ENCODE measurements at places on chromosomes 4 and X.

- no peak for DNase-seq
Measured at GRCh38 chr4:56633486-56633885, 47.6 kb downstream of the HOPX start.

DNA sequence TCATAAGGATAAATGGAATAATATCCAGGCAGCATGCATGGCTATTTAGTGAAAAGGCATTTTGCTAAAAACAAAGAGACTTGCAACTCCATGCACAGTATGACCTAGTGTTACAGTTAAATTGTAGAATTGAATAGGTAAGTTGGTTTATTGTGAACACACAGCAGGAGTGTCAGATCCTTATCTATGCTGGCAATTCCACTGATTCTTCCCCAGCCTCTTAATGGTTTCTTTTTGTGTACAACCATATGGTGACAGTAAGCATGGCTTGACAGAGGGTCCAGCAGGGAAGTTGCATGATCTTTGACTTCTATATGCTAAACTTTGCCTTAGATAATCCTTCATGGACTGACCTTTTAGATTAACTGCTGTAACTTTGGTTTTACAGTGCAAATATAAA, 936.6 kb upstream of the EPHA5 start:
- no peak for DNase-seq

DNA sequence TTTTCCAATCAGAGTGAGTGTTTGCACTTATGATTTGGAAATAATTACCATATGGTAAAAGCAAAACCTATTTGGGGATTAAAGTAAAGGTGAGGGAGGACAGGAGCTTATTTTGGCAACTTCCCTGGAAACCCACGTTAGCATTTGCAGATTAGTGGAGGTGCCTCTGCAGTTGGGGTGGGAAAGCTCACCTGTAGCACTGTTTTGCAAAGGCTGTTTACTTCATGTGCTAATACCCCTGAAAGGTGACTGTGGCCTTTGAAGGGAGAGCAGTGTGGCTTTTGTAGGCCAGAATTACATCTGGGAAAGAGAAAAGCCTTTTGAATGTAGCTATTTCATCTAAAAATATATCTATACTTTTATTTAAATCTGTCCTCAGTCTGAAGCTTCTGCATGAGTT, 9.4 kb downstream of the SUPT20HL1 start:
- no peak for DNase-seq

DNA sequence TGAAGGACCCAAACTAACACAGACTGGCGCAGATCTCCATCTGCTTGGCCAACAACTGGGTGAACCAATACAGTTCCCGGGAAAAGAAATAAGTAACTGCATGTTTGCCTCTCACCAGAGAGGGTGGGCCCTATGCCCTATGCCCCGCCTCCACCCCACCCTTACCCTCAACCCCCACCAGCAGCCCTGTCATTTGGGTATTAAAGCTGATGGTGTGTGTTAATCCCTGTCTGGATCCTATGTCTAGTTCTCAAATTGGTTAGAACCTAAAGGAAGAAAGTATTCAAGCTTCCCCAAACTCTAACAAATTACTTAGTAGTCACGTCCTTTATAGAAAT, 19.0 kb downstream of the SMPX start:
- no peak for DNase-seq

DNA sequence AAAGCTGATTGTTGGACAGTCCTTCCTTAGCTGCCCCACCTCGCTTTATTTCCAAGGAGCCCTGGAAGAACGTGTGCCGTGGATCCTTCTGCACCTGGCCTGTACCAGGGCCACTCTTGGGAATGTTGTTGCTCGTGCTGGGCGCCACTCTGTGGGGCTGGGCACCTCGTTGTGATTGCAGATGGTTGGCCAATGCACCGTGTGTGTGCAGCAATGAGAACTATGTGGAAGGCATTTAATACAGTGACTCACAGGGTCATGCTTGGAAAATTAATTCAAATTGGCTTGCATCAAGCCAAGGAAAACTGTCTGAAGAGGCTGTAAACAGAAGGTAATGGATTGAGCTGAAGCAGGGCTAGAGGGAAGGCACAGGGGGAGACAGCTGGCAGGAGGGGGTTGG, 37.0 kb upstream of the CD99L2 start:
- DNase-seq = no peak

DNA sequence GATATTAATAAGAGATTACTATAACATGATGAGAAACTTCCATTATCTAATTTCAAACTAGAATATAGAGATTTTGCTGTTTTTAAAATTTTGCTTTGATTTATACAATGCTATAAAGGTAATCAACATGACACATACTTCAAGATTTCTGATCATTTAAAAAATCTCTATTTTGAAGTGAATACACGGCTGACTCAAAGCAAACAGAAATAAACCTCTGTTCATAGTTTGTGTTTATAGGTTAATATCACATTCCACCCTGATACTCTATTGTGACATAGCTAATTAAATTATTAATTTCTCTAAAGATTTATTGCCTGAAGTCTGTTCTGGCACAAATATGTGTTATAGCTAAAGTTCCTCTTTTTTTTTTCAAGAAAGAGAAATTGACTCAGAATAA, 349.2 kb downstream of the TLL1 start:
- DNase-seq = no peak

DNA sequence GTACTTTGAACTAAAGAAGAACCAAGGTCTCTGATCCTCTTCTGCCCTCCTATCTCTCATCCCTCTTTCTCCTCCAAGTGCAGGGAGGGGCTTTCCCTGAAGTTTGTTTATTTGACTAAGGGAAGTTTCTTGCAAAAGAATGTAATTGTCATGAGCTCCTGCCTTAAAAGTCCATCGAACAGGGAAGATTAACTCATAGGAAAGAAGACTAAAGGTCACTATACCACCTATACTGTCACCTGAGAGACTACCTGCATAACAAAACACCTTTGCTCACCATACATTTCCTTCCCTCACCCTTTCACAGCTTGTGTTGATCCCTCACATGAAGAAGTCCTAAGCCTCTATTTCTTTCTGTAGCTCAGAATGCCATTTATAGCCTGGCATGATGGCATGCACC, 59.4 kb upstream of the C4orf54 start:
- DNase-seq = no peak

DNA sequence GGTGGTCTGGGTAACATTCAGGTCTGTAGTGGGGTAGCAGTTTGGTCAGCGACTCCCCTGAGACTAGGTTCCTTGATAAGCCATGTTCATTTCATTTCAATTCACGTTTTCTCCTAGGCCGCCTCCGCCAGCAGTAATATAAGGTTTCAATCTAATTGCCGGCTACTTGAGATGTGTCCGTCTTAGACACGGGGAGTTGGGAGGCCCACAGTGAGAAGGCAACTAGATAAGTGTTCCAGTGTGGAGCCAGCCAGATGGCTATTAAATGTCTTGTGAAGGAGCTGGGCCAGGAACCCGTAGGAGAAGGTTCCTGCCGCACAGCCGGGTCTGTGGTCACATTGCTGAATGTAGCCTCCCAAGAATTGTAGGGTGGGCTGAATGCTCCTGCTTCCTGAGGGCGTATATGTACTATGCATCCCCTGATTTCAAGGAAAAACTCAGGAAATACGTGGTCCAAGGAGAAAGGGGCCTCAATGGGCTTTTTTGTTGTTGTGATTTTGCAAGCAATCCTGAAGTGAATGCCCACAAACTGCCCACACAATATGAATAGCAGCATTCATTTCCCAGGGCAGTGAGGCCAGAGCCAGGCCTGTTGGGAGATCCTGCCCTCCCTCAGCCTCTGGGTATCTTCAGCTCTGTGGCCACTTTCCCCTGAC, 220.6 kb upstream of the RPL34 start:
- DNase-seq = no peak

- no peak for DNase-seq
Measured at GRCh38 chrX:39096599-39096998, 295.3 kb downstream of the MID1IP1 start.

- DNase-seq = no peak
Measured at GRCh38 chrX:139179592-139179991, 350.9 kb upstream of the F9 start.

- DNase-seq = no peak
Measured at GRCh38 chr4:134505511-134505910, 303.9 kb upstream of the PABPC4L start.

- no peak for DNase-seq
Measured at GRCh38 chr4:16250661-16251365, 24.5 kb upstream of the TAPT1 start.

DNA sequence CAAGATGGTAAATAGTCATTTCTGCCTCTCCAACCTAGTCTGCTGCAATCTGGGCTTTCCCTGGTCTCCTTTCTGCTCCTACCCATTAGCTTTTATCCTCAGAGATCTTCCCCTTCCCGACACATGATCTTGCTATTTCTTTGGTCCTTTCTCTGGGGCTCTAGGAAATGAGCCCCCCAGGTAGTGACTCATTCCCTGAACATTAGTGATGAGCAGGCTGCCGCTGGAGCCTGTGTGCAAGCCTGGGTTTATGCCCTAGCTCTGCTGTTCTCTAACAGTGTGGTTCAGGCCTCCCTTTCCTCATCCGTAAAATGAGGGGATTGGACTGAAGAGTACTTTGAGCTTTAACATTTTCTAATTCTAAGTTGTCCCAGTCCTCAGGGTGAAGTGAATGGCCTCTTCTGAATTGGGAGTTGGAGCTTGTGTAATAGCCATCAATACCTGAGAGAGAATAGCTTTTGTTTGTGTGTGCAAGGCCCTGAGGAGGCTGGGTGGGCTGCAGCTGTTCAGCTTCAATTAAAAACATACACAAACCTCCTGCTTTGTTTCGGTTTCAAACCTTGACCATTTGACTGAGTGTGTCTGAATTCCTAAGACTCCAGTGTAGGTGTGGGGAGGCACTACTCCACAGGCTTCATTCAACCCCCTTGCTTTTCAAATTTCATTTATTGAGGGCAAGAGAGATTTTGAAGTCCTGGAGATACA, 115.6 kb upstream of the SCML1 start:
- DNase-seq = no peak

- DNase-seq = no peak
Measured at GRCh38 chrX:139783030-139783429, 75.1 kb upstream of the MCF2 start.

DNA sequence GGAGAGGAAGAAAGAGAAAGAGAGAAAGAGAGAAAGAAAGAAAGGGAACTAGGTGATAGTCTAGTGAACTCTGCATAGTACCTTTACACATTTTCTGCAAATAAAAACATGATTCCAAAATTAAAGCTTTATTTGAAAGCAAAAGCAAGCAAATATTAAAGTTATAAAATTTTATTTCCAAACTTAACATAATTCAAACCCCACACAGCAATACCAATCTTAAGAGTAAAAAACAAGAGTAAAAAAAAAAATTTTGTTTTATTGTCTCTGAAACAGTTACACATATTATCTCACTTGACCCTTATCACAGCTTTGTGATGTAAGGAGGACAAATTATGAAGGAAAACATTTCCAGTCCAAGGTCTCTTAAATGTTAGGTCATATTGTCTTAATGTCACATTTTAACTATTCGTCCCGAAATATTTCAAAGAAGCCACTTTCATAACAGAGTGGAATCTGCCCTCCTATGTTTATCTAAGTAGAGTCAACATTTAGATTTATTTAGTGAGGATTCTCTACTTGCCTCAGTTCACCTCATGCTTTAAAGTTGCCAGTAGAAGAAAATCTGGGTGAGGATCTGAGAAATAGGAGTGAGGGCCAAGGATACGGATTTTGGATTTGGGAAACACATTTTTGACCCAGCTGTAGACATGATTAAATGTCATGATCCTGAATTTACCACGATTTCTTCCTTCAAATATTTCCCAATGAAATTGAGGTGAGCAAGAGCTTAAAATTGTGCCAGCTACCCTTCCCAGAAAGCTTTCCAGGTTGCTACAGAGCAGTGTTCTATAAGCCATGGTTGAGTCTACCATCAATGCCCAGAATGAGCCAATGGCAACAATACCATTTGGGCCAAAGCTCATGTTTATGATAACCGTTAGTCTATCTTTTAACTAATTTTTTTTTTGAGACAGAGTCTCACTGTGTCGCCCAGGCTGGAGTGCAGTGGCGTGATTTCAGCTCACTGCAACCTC, 7.5 kb upstream of the FGA start:
- DNase-seq = no peak

GRCh38 chrX:39895218-39896110, 202.3 kb downstream of the BCOR start:
- no peak for DNase-seq

GRCh38 chr4:8370106-8370787, 70.3 kb downstream of the ACOX3 start:
- no peak for DNase-seq

- DNase-seq = no peak
Measured at GRCh38 chr4:161496-162284, 37.4 kb downstream of the ZNF718 start.

GRCh38 chr4:75710246-75710645, 14.1 kb upstream of the USO1 start:
- DNase-seq = no peak

DNA sequence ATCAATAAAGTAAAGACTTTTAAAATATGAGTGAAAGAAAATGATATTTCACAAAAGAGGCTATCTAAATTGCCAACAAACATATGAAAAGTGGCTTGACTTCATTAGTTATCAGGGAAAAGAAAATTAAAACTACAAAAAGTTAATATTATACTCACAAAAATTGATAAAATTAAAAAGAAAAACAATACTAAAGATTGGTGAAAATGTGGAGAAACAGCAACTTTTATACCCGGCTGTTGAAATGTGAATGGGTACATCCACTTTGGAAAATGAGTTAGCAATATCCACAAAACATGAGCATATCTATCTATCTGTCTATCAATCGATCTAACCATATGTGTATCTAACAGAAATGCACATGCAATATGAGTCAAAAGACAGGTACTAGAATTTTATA, 122.3 kb downstream of the ANAPC10 start:
- no peak for DNase-seq

DNA sequence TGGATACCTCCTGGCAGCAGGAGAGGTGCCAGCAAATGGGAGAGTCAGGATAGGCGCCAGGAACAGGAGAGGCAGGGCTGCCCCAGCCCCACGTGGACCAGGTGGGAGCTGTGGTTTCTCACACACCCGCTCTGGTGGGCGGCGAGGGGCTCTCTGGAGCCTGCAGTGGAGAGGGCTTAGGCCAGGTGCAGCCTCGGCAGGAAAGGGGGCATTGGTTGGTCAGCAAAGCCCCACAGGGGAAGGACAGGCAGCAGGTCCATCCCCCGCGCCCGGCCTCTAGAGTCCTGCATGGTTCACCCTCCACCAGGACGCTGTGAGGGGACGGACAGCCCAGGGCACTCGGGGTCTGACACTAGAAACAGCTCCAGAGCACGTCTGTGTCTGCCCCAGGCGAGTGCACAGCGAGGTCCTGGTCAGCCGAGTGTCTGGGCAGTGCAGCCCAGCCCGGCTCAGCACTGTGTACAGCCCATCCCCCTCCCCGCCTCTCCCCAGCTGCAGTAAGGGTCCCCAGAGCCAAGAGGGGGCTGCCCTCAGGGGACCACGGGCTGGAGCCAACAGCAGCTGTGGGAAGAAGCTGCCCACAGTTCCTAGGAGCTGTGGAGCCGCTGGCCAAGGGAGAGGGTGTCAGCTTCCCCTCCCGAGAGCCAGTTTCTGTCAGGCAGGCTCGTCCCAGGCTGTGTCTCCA, 8.2 kb downstream of the ATP5ME start:
- no peak for DNase-seq

DNA sequence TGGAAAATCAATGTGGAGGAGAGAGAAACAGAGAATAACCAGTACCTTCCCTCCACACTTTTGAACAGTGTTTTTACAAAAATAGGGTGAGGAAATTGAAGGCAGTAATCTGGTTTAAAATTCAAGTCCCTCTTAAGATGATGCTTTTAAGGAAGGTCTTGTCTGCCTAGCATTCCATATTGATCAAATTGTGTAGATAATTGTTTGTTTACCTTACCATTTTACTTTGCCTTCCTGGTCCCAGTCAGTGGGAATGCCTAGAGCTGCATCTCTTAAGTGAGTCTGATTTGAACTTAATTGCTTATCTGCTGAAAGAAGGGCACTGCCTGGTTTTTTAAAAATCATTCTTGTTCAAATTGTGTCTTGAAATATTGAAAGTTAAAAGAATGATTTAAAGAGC, 14.4 kb upstream of the MAOA start:
- no peak for DNase-seq
